ENCODE measurements at places on chromosomes 3 and 15. TPM values are rescaled to one million over a fixed set of nuclear protein-coding genes. Genes with fewer than 3 reads are reported as not detected.
A peak's percentile ranks its signal among the peaks of the same experiment; 100 is the strongest.

- DNase-seq = no peak
Observed at GRCh38 chr15:65631503-65631902, 9.8 kb downstream of the SLC24A1 start.

GRCh38 chr3:146501752-146502151, 32.4 kb upstream of the PLSCR2 start:
- no peak for DNase-seq

DNA sequence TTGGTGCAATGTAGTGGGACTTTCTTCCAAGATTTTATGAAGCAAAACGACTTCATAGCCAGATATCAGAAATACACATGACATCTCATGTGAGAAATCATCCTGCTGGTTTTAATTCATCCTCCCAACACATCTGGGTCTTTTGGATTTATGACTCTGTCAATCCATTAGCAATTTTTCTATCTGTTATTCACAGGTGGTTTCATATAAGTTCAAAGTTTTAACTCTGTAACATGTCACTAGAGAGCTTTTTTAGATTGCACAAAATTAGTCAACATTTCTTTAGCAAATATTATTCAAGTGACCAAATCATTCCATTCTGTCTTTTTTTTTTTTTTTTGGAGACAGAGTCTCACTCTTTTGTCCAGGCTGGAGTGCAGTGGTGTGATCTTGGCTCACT, 30.4 kb downstream of the SQOR start:
- DNase-seq = no peak

DNA sequence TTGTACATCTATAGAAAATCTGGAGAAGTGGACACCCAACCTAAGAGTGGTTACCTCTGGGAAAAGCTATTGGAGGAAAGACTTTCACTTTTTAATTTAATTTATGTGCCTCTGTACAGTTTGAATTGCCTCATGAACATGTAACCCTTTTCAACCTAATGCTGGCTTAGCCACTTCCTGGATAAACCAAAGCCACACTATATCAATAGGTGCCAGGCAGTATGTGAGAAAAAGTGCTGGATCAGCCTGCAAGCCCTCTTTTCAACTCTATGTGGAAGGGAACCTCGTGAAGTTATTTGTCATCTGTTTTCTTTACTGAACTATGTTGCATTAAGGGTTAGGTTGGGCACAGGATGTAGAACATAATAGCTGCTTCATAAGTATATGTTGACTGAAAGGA, 9.3 kb upstream of the TOPAZ1 start:
- DNase-seq = no peak

GRCh38 chr3:100425316-100425715, 24.0 kb downstream of the LNP1 start:
- DNase-seq = no peak

GRCh38 chr15:27855137-27855536, 244.0 kb downstream of the OCA2 start:
- peak; percentile 49 for DNase-seq

Gene KIF7
- 12.7 TPM for total RNA-seq

Gene CGNL1
- total RNA-seq = 2.4 TPM

Gene FHIT
- total RNA-seq = 8.5 TPM

Gene GOLGA8T
- total RNA-seq = not detected
